ENCODE measurements at places on chromosomes 7 and 10.

- no peak for DNase-seq
These were observed 14.3 kb downstream of the AQP1 start for GRCh38 chr7:30925913-30926312.

- DNase-seq = no peak
These were observed 80.7 kb downstream of the PLCE1 start for GRCh38 chr10:94074462-94074861.

GRCh38 chr7:2787251-2787951 lies 56.7 kb downstream of the GNA12 start:
- no peak for DNase-seq

- DNase-seq = peak; percentile 90
These were observed 21.1 kb downstream of the KLLN start for GRCh38 chr10:87842220-87842641.

- DNase-seq = peak; percentile 65
These were observed 535 bp downstream of the BTRC start for GRCh38 chr10:101354328-101355071.

- no peak for DNase-seq
These were observed 29.7 kb downstream of the AGAP3 start for GRCh38 chr7:151115836-151116418.

DNA sequence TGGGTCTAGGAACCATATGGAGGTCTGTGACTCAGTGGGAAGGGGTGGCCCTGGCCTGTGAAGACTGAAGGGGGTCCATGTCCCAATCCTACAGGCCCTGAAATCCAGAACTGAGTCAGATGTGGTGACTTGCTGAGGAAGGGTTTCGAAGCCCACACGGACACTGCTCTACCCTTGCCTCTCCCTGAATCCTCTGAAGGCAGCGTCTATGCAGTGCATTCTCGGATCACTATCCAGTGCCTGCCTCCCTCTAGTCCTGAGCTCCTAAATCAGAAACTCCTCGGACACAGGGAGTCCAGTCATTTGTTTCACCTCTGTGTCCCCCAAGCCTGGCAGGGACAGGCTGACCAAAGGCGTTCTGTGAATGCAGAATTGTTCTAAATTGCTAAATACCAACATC lies 25.4 kb upstream of the TMEM72 start:
- no peak for DNase-seq

Data from Caco-2 (cell line).